ENCODE measurements at places on chromosomes 7 and 10.

DNA sequence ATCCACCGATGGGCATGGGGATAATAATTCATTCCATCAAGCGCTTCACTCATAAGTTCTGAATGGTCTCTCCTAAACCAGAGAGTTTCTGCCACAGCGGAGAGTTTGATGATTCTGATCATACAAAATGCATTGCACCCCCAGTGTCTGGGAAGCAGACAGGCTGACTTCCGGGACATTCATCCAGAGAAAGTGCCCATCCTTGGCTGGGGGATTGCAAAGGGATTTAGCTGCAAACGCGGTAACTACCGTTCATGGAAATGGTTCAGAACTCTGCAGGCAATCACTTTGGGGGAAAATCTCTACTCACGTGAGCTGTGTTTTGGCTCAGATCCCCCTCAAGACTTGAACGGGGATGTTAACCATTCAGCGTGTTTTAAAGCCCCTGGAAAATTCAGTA, 33.4 kb upstream of the CALN1 start:
- no peak for DNase-seq

DNA sequence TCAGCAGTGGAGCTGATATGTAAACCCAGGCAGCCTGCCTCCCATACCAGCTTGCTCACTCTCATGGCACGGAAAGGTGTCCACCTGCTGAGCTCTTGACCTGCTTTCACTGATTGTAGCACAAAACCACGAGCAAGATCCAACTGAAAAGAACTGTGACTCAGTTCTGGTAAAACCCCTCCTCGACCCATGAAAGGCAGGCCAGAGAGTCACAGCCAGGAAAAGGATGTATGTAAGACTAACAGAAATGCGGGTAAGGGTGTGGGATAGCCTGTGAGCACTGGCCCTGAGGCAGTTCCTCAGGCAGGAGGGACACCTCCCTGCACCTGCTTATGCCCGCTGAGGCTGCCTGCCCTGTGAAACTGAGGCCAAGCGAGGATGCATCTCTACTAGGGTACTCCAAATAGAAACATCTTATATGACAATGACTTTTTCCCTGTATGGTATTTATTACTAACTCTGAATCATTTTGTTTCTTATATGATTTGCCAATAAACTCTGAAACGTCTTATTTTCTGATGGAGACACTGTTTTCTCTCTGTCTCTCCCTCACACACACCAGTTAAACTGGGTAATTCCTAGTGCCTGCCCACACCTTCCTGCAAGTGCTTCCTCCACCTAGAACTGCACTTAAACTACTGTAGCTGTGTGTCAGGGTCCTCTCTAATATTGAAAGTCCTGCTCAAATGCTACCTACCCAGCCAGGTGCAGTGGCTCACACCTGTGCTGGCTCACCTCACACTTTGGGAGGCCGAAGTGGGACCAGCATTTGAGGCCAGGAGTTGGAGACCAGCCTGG, 73.3 kb upstream of the GHITM start:
- DNase-seq: no peak

- peak; percentile 29 for DNase-seq
These were observed 297.3 kb upstream of the LYZL1 start for GRCh38 chr10:28991333-28992270.

DNA sequence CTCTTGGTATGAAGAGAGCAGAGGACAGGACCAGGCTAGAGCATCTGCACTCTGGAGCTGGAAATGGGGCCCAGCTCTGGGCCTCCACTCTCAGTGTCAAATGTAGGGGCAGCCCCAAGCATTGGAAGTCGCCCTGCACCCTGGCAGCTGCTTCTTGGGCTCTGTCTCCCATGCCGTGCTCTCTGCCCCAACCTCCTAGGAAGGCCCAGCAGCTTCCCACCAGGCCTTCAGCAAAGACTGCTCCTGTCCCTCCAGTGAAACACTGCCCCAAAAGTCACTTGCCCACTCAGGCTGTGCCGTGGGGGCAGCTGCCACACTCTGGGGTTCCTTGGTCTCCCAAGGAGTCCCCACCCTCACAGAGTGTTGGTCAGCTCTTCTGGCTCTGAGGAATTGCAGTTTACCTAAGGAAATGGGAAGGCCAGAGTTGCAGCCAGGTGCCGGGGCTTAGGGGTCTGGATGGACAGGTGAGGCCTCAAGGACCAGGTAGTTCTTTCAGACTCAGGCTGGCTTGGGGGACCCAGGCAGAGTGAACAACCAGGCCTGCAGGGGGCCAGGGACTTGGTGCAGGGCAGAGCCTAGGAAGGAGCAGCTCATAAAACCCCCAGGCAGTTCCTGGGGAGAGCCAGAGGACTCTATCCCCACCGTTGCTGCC, 9.4 kb upstream of the OPN4 start:
- peak; percentile 13 for DNase-seq

All from right hindlimb (tissue), 1 donor.